Glomerular endothelial cell (primary cell): ENCODE measurements at places on chromosomes 16 and 17.
A peak's percentile ranks its signal among the peaks of the same experiment; 100 is the strongest.

GRCh38 chr16:69112285-69113129 is 7.1 kb downstream of the HAS3 start:
- DNase-seq = no peak

DNA sequence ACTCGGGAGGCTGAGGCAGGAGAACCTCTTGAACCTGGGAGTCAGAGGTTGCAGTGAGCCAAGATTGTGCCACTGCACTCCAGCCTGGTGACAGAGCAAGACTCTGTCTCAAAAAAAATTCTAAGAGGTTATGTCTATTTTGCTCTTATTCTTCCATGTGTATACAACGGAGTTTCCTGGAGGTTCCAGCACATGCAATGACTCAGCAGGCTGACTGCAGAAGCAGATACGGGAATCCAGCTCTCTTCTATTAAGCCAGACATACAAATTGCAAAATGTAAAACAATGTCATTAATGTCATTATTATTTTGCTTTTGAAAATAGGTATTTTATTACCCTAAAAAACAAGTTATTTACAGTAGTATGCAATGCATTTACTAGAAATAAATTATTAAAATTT is 18.4 kb downstream of the MIEF2 start:
- no peak for DNase-seq

DNA sequence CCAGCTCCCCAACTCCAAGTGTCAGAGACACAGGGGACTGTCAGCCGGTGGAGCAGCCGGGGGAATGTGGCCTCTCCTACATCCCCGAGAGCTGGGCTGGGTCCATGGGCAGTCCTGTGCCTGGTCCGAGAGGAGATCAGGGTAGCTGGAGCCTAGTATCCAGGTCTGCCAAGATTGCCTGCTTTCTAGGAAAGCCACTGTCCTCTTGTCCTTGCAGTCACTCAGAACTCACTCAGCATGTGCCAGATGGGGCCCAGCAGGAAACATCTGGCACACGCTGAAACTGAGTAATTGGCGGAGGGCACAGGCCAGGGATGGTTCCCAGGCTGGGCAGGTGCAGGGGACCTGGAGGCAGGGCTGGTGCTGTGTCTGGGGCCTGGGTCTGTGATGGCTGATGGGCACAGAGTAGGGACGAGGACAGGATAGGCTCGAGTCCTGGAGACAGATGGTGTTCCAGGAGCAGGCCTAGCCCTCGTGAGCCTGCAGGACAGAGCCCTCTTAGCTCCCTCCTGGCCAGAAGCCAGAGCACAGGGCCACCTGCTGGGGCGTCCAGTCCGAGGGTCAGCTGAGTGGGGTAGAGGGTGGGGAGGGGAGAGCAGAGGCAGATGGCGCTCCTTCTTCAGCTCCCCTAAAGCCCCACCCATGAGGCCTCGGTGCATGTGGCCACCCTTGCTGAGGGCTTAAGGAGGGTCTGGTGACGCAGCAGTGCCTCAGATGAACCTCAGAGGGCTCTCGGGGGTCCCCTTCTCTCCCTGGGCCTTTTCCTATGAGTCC is 31.1 kb downstream of the ADCY7 start:
- no peak for DNase-seq

DNA sequence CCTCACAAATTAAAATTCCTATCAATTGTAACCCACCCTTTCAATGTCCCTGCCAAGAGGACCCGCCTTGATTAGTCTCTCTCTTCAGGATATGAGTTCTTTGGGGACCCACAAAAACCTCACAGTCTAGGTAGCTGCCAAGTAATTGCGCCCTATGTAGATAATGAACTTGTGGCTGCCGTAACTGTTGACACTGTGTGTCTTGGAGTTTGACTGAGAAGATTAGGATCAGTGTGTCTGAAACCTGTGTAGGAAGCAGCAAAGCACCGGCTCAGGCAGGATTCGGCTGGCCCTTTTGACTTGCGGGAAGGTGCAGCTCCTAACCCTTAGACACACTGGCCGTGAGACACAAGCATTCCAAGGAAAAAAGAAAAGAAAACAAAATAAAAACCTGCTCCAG is 17.8 kb upstream of the SLC6A4 start:
- no peak for DNase-seq

DNA sequence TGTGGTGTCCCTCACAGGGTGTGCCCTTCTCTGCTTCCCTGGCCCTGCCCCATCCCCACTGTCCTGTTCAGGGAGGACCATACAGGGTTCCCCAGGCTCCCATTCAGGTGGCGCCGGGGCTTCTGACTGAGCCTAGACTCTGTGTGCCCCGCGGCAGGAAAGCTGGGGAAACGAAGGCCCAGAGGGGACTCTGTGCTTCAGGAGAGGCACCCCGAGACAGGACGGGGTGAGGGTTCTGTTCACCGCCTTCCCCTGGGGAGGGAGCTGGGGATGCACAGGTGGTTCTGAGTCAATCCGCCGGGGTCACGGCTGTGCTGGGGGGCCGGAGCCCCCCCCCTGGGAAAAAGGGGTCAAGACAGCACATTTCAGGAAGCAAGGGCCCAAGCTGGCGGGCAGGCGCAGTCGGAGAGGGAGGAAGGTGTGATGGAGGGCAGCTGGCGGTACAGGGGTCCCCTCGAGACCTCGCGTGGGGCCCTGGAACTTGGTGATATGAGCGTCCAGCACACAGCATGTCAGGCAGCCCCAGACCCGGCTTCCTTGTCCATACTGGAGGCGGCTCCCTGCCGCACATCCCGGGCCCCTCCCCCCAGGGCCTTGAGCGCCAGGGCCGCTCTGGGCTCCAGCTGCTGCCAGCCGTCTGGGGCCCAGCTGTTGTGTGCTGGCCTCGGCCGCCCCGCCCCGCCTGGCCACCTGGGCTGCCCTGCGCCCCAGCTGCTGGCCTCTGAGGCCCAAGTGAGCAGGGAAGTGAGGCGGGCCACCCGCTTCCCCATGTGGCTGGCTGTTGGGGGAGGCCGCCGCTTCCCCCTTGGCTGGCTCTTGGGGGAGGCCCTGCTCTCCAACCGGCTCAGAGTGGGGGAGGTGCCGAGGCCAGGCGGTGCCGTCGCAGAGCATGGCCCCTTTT is 5.6 kb upstream of the NOTUM start:
- DNase-seq = no peak

DNA sequence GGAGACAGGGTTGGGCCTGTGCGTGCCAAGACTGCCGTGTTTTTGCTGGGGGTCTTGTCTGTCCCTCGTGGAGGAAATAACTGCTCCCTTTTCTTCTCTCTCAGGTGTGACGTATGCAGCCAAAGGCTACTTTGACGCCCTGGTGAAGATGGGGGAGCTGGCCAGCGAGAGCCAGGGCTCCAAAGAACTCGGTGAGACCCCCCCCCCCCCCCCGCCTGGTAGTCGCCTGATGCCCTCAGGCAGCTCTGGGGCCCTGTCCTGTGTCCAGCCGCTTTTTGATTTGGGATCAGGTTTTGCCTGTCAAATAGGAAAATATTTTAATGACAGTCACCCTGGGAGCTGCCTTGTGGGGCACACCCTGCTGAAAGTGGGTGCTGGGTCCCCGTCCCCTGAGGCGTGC is 22.8 kb downstream of the BAIAP2 start:
- no peak for DNase-seq

GRCh38 chr17:17628388-17629008 is 37.0 kb upstream of the PEMT start:
- DNase-seq = no peak

GRCh38 chr16:64426131-64426666 is 695.7 kb downstream of the CDH11 start:
- DNase-seq = no peak

- no peak for DNase-seq
Observed at GRCh38 chr16:10599626-10600025, 19.2 kb upstream of the EMP2 start.

DNA sequence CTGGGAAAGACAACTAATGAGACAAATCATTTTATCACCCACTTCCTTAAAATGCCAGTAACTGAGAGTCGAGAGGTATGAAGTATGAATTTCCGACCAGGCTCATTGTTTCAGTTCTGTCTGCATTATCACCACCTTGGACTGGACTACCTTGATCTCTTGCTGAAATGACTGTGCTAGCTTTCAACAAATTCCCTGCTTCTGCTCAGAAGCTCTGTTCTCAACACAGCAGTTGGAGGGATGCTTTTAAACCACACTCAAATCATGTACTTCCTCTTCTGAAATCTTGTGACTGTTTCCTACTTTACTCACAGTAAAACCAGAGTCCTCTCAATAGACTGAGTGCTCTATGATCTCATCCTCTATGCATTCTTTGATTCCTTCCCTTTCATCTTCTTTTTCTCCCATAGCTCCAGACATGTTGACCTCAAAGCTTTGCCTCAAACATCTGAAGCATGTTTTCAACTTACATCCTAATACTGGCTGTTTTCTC is 195.8 kb downstream of the KCNJ2 start:
- no peak for DNase-seq

DNA sequence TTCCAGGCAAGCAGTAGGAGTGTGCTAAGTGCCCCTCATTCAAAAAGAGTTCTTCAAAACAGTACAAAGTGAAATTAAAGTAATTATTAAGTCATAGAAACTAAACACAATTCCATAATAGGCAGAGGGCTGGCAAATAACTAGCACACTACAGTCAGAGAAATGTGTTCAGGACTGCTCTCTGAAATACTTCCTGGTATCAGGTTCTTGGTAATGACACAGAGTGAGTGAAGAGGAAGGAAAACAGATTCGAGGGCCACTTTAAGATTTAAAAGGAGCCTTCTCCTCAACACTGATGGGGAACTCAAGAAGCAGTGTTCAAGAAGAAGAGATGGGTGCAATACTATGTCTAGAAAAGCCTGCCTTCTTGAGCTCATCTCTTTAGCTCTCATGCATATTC is 139.2 kb downstream of the TOX3 start:
- DNase-seq = no peak

- peak; percentile 16 for DNase-seq
Observed at GRCh38 chr17:49434821-49435670, 20.4 kb upstream of the PHB1 start.

DNA sequence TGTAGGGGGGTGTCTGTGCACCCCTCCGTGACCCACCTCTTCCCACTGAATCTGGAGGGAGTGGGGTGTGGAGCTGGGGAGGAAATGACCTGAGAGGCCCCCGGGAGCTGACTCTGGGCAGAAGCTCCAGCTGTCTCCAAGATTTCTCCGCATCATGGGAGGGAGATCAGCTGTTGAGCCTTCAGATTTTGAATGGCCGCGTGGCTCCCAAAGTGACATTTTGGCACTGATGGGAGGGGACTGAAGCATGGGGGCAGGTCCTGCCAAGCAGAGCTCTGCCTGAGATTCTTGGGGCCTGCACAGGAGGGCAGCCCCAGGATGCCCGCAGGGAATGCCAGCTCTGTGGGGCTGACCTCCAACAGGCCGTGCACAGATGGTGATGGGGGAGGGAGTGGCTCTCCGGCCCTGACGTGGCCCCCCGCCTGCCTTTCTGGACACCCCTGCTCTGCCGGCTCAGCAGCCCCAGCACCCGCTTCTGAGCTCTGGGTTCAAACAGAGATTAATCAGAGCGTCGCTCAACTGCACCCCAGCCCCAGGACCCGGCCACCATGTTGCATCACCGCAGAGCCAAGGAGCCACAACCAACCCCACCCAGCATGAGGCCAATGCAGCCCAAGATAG is 25.3 kb upstream of the UBE2I start:
- DNase-seq = no peak

DNA sequence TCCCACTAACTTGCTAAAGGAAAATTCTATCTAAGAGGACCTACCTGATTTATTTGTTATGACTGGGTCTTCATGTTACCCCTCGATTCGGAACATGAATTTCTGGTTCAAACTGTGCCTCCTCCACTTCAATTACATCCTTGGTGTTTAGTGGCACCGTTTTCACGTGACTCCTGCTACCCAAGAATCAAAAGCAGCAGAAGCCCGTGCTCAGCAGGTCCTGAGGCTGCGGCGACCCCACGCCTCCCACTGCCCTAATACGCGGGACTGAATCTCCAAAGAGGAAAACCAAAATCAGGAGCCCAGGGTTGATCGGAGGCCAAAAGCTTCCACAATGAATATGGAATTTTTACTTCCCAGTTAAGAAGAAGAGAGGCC is 94.0 kb upstream of the METRNL start:
- no peak for DNase-seq

- DNase-seq = peak; percentile 48
Observed at GRCh38 chr17:31216031-31216751, 80.8 kb downstream of the OMG start.

GRCh38 chr16:74449470-74449869 is 28.2 kb upstream of the CLEC18B start:
- no peak for DNase-seq

DNA sequence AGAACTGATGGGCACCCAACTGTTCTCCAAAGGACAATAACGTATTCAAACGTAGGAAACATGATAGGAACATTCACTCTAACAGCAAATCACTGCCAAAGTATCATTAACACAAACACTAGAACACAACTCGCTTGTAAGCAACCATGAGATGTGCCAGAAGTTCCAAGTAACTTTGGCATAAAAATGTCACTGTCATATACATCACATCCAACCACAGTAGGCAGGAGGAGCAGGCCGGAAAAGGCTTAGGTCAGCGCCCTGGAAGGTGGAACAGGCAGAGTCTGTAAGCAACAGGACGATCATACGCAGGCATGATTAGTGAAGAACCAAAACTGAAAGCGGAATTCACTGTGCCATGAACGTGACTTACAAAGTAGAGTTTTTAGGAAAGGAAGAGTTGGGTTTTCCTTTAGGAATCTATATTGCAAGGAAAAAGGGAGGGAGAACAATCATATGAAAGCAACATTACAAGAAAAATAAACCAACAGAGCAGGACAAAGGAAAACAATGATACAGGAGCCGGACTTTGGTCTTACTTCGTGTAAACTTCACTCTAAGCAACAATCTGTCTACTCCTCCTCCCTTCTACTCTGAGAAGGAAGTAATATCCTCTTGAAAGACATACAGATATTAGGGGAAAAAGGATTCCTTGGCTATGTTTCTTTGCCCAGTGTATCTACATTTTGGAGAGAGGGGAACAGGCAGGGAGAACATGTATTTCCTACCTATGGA is 52.3 kb downstream of the YWHAE start:
- no peak for DNase-seq

- DNase-seq = no peak
Observed at GRCh38 chr17:1591474-1592090, 29.0 kb upstream of the PITPNA start.

DNA sequence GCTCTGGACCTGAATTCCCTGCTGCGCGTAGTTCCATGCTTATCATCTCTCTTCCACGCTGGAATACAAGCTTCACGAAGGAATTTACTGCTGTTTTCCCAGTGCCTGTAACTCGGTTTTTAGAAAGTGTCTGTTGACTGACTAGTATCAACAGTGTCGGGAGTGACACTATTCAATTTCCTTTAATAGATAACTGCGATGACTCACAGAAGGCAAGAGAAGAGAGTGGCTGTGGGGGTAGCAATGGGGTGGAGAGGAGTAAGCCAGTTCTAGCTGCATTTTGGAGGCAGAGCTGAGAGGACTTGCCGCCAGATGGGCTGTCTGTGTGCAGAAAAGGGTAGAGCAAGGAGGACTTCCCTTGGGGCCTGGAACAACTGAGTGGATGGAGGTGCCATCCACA is 25.2 kb downstream of the B4GALNT2 start:
- DNase-seq = no peak
